ENCODE measurements at places on chromosomes 3 and 15.

DNA sequence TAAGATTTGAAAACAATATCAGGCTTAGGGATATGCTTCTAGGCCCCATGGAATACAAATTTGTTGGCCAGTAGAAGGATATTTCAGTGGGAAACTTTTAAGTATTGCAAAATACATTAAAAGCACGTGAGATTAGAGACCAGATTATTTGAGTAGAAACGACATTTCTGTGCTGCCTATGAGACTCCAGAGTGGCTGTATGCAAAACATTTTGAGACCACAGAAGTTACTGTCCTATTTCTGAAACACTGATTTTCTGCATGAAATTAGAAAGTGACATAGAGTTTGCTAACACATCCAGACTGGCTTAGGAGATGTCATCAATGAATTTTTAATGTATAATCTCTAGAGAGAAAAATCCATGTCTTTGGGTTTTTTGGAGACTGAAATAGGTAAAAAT is 99.8 kb downstream of the KCNH8 start:
- no peak for DNase-seq

DNA sequence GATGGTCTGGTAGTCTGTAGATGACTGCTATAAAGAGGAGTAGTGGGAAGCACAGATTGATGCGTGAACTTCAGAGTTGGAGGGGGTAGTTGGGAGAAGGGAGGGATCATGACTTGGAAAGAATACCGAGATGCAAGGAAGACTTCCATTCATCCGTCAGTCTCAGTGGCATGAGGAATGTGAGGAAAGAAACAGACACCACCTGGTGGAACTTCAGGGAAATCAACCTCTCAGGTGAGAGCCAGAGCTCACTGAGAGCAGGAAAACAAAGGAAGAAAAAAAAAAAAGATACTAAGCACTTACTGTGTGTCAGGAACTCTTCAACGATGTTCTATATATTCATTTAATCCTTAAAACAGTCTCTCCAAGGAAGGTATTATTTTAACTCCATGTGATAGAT is 172.4 kb downstream of the OXSM start:
- DNase-seq, result no peak

DNA sequence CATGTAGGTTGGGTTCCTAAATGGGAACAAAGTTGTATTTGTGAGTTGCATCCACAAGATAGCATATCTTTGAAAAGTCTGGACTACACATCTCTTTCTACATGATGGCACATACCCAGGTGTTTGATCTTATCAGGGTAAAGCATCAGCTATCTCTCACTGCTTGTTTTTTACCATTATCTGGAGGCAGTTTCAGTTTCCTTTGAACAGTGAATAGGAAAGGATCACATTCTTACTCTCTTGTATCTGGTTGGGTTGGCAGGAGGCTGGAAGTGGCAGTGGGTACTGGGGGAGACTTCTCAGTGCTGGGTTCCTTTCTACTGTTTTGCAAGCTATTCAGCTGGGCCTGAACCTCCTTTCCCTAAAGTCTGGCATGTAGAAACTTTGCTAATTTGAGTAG is 4.1 kb downstream of the CEMIP start:
- DNase-seq, result no peak

DNA sequence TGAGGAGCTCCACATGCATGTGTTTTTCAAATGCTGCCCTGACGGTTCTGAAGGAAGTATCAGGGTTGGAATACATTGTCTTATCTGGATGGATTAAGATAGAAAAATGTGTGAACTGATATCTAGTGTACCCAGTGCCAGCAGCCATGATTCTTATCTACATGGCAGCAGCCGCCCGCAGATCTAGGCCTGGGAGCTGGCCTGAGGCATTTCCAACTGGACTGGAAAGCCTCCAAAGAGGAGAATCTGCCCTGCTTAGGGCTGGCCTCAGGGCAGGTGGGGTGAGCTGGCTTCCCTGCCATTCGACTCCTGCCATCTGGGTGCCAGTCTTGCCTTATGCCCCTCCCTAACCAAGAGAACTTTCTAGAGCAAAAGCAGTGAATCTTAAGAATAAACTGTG is 125.8 kb downstream of the SSR3 start:
- no peak for DNase-seq

DNA sequence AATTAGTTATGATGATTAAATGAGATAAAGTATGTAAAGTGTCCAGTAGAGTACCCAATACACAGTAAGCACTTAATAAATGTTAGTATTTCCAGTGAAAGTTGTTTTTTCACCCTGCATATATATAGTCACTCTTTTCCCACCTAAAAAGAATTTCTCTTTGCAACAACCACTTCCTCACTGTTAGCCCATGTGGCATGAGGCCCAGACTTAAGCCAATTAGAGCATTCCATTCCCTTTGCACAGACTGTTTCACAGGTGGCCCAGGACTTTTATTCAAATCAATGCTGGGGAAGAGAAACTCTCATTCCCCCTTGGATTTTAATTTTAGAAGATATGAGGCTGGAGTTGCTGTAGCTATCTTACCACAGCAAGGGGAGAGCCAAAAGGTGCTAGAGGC is 3.7 kb downstream of the IFT80 start:
- no peak for DNase-seq

GRCh38 chr3:39302178-39302577 is 22.3 kb upstream of the CX3CR1 start:
- DNase-seq, result no peak

DNA sequence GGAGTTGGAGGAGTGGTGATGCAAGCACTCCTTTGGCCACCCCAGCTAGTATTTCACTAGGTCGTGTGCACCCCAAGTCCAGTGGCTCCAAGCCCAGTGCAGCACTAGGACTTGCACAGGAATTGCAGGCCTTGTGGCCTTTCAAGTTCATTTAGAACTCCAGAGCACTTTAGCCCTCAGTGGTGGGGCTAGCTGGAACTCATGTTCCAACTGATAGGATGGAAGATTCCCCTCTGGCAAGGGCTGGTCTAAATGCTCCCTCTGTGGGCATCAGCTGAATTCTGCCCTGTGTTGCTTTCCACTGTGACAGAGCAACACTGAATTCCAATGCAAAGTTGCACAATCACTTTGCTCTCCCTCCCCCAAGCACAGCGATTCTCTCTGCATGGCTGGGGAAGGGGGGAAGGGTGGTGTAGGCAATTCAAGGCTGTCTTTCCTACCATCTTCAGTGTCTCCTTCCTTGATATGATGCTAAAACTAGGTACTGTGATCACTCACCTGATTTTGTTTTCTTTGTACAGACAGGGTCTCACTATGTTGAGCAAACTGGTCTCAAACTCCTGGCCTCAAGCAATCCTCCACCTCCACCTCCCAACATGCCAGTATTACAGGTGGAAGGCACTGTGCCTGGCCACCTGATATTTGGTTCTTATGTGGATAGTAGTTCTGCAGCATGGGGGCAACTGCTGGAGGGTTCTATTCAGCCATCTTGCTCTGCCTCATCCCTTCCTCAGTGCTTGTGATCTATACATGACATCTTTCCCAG is 10.3 kb downstream of the USF3 start:
- no peak for DNase-seq

DNA sequence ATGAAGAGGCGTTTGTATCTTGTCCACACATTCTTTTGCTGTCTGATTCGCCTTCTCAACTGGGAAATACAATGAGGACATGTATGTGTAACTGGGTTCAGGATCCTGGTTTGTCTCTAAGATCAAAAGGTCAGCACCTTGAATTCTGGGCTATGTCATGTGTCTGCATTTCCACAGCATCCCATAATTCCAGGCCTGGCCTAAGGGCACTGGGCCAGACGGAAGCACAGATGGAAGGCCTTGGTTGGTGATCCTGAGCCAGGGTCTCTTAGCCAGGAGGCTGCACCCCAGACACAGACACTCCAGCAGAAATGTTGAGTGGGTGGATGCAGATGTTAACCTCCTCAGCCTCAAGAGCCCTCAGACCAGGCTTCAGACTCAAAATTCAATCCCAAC is 23.7 kb upstream of the HERC1 start:
- no peak for DNase-seq

- DNase-seq, result no peak
These were observed 50.1 kb downstream of the LYSMD4 start for GRCh38 chr15:99683000-99683670.

DNA sequence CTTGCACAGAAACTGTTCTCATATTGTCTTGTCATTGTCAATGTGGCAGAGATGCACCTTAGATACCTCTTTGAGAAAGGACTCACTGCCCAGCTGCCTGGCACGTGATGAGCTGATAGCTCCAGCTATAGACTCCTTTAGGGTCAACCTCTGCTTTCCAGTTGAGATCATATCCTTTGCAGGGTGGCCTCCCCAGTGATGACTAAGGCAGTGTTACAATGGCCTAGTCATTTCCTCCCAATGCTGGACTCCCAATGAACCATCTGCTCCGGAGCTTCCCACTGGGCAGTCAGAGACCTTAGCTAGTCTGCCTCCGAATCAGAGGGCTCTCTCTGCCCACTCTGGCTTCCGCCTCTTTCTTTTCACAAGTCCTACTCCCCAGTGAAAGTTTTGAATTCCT is 79.5 kb downstream of the CHRD start:
- DNase-seq, result no peak
